Neural progenitor cell (in vitro differentiated cells): ENCODE measurements at places on chromosomes 4 and X. TPM values are rescaled to one million over a fixed set of nuclear protein-coding genes. Genes with fewer than 3 reads are reported as not detected.

- no peak overlapping the region for H3K4me3 ChIP-seq
- no peaks in the 10 kb centered on the region for H3K27me3 ChIP-seq
- no peak overlapping the region for H3K27ac ChIP-seq
These were observed 314.9 kb upstream of the TRAM1L1 start for GRCh38 chr4:117400039-117400835.

DNA sequence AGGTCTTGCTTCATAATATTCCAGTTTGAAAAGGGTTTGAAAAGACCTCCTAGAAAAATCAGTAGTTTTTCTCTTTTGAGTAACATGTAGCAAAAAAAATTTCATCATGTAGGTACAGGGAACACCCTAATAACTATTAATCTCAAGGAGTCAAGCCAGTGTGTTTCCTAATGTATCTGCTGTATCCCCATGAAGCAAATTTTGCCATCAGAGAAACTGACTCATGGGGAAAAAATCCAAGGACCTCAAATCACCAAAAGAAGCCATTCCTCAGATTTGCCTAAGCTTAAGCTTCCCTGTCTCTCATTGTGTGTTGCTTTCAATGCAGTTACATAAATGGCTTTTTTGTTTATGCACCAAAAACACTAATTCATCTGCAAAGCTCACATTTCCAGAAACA, 29.7 kb downstream of the F9 start:
- H3K27me3 ChIP-seq, result no peaks in the 10 kb centered on the region
- H3K4me1 ChIP-seq, result no peaks in the 10 kb centered on the region
- no peak overlapping the region for H3K4me3 ChIP-seq
- no peaks in the 10 kb centered on the region for H3K36me3 ChIP-seq

- no peaks in the 10 kb centered on the region for H3K27me3 ChIP-seq
- no peaks in the 10 kb centered on the region for H3K4me1 ChIP-seq
- DNase-seq, result no peak
- H3K36me3 ChIP-seq, result no peaks in the 10 kb centered on the region
- no peak overlapping the region for H3K4me3 ChIP-seq
- no peak overlapping the region for H3K27ac ChIP-seq
These were observed 167.4 kb upstream of the NAP1L5 start for GRCh38 chr4:88865046-88865445.

- H3K4me1 ChIP-seq, result no peaks in the 10 kb centered on the region
- no peak overlapping the region for H3K27ac ChIP-seq
- no peak overlapping the region for H3K4me3 ChIP-seq
- no peak for DNase-seq
- H3K27me3 ChIP-seq, result no peaks in the 10 kb centered on the region
These were observed 142.4 kb upstream of the ANKRD50 start for GRCh38 chr4:124854968-124855367.

DNA sequence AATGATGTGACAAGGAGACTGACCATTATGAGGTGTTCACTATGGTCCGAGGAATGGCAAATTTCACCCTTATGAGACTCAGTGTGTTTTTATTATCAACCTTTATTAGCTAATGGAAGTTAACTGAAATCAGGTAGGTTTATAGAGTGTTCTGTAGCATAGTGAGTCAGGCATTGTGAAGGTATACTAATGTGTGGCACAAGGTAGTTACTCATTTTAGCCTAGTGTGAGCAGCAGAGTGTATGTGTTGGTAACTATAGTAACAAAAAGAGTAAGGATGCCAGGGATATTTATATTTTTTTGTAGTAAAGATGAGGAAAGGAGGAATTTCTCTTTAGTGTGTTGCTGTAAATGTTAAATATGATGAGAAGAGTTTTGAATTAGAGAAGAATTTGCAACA, 12.0 kb downstream of the PDLIM5 start:
- H3K27ac ChIP-seq, result no peak overlapping the region
- DNase-seq, result no peak
- no peaks in the 10 kb centered on the region for H3K36me3 ChIP-seq
- peaks cover 16% of the 10 kb centered on the region for H3K4me1 ChIP-seq
- H3K4me3 ChIP-seq, result no peak overlapping the region

Gene CABS1
- 0.09 and 0.26 TPM in 2 replicates for total RNA-seq

DNA sequence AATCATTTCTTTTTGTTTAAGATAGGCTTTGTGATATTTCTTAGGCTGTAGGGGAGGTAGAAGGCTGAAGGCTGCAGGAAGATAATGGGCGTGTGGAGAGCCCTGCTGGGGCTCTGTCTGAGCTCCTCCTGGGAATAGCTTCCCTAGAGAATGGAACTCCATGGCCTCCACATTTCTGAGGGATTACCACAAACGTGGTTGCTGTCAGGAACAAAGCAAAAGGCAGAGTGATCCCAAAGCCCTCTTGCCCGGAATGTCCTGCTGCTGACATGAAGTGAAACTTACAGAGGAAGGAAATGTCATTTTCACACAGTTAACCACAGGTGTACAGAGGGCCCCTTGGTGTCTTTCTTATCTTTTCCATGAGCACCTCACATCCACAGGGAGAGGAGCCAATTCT, 89.3 kb downstream of the DDIT4L start:
- DNase-seq, result peak; percentile 92
- peak overlapping the region; percentile 11 for H3K4me3 ChIP-seq
- H3K4me1 ChIP-seq, result peaks cover 42% of the 10 kb centered on the region
- no peaks in the 10 kb centered on the region for H3K27me3 ChIP-seq

- H3K36me3 ChIP-seq, result no peaks in the 10 kb centered on the region
- H3K4me1 ChIP-seq, result no peaks in the 10 kb centered on the region
- DNase-seq, result no peak
- H3K27ac ChIP-seq, result no peak overlapping the region
- no peak overlapping the region for H3K4me3 ChIP-seq
These were observed 8.2 kb downstream of the FGFBP1 start for GRCh38 chr4:15930314-15930713.

DNA sequence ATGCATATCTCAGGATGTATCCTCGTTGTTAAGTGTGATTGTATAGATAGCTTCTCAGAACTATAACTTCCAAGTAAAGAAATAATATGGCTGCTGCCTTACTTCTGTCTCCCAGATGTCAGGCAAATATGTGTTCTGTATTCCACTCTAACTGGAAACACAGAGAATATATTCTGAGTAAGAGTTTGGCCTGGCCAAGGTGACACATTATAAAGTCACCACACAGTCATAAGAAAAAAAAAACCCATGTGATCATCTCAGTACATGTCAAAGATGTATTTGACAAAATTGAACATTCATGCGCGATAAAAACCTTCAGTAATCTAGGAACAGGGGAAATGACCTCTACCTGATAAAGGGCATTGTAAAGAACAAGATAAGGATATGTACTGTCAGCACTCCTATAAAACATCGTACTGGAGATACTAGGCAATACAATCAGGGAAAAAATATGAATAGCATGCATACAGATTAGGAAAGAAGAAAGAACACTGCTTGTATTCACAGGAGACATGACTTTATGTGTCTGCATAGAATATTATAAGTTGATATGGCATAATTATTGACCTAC, 207.1 kb downstream of the ZNF330 start:
- no peaks in the 10 kb centered on the region for H3K27me3 ChIP-seq
- DNase-seq, result no peak
- H3K27ac ChIP-seq, result no peak overlapping the region
- no peaks in the 10 kb centered on the region for H3K36me3 ChIP-seq

DNA sequence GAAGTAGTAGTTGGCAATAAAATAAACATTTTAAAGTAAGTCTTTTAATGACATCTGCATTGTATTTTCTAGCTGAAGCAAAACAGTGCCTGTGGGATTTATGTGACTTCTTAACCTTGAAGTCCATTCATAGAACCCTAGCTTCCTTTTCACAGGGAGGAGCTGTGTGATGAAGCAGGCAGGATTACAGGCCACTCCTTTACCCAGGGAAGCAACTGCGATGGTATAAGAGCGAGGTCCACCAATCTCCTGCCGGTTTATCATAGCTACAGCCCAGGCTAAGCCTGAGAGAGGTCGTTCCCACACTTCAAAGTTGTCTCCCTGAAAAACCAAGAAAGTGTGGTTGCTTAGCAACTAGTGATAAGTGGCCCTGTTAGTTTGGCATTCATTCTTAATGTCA, 7.0 kb downstream of the RPL36A start:
- no peaks in the 10 kb centered on the region for H3K36me3 ChIP-seq
- H3K4me3 ChIP-seq, result no peak overlapping the region
- H3K4me1 ChIP-seq, result no peaks in the 10 kb centered on the region
- no peaks in the 10 kb centered on the region for H3K27me3 ChIP-seq
- H3K27ac ChIP-seq, result no peak overlapping the region
